SW 1271 (cell line): ENCODE measurements at places on chromosomes 16 and 17.

- DNase-seq: no peak
Measured at GRCh38 chr17:2455956-2456355, 55.1 kb upstream of the MNT start.

- no peak for DNase-seq
Measured at GRCh38 chr17:27536781-27537180, 80.5 kb downstream of the KSR1 start.

DNA sequence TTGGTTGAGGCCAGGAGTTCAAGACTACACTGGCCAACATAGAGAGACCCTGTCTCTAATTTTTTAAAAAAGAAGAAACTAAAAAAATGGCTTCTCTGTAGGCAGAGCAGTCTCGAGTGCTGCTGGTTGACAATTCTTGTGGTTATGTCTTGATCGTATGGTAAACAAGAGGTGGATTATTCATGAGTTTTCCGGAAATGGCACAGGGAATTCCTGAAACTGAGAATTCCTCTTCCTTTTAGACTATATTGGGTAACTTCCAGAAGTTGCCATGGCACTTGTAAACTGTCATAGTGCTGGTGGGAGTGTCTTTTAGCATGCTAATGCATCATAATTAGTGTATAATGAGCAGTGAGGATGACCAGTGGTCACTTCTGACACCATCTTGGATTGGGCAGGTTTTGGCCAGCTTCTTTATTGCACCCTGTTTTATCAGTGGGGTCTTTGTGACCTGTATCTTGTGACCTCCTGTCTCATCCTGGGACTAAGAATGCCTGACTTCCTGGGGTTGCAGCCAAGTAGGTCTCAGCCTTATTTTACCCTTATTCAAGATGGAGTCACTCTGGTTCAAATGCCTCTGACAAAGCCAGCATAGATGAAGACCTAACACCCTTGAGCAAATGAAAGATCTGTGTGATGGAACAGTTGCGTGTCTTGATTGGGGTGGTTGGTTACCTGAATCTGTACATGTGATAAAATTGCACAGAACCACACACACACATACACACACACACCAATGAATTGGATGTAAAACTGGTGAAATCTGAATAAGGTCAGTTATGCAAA, 30.2 kb downstream of the BMERB1 start:
- DNase-seq: no peak

DNA sequence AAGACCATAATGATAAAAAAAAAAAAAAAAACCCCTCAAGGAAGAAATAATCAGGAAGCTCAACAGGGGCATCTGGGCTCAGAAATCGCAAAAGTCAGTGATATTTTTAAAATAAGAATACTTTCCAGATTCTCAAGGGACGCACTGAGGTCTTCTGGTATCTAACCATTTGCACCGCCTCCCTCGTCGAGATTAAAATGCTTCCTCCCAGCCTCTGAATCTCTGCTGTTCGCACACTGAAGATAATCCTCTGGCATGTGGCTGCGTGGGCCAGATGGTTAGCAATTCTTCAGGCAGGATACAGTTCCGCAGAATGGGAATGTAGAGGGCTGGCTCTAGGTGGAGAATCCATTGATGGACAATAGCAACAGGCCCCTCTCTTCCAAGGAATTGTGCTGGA, 211.7 kb upstream of the CDH5 start:
- DNase-seq: no peak

DNA sequence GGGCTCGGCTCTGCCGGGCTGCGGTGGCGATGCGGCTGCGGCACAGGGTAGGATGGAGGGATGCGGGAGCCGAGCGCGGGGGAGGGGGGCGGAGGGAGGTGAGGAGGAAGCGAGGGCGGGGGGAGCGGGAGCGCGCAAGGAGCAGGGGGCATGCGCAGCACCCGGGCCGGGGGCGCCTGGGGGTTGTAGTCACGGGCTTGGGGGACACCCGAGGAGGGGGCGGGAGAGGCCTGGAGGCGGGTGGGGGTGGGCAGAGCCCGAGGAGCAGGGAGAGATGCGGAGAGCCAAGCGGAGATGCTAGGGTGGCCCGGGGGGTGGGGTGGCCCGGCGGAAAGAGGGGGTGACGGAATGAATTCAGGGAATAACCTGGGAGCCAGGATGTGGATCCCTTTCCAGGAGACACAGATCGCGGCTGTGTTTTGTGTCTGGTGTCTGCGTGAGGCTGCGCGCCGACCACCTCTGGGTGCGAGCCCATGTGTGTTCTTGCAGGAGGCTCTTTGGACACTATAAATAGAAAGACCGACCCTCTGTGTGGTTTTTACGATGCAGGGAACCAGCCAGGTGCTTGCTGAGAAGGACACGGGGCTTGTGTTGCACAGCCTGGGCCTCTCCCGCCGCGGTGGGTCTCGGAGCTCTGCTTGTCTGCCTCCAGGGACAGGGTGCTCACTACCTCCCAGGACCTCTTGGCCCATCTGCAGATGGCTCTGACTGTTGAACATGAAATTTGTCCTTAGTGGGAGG, at the start of gene STX1B:
TSS of gene STX1B (minus strand) at position 54 of the 741 bp plus-strand sequence. CDS start 242 bp downstream, outside the sequence.
- no peak for DNase-seq

- DNase-seq: no peak
Measured at GRCh38 chr17:34725008-34725407, 145.6 kb downstream of the TMEM132E start.

DNA sequence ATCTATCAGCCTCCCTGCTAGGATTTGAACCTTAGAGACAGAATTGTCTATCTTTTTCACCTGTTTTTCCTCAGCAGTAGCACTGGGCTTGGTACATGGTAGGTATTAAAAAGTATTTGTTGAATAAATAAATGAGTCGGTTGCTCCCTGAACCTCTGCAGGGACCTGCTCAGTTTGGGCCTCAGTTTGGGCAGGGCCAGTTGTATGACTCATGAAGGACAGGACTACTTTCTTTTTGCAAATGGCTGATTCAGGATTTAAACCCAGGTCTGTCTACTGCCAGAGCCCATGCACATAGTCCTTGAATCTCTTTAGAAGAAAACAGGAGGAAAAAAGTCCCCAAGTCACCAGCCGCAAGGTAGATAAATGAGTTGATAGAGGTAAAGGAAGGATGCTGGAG, 3.1 kb downstream of the MMP2 start:
- no peak for DNase-seq

- no peak for DNase-seq
Measured at GRCh38 chr16:58299757-58300349, 5.0 kb upstream of the PRSS54 start.
